Cardiac fibroblast (primary cell): ENCODE measurements at places on chromosomes 11 and 22.
A peak's percentile ranks its signal among the peaks of the same experiment; 100 is the strongest.

GRCh38 chr11:34706709-34707461 is 86.0 kb downstream of the EHF start:
- no peak for DNase-seq

GRCh38 chr22:39130892-39131855 is 21.3 kb downstream of the CBX7 start:
- peak; percentile 19 for DNase-seq

DNA sequence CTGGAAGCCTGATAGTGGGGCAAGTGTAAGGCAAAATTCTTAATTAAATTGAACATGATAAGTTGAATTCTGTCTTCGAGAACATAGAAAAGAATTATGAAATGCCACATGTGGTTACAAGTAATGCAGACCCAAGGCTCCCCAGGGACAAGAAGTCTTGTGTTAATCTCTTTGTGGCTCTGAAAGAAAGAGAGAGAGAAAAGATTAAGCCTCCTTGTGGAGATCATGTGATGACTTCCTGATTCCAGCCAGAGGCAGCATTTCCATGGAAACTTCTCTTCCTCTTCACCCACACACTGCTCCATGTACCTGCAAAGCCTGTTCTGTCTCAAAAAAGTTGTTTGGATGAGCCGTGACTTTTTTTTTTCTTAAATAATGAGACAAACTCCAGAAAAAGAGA is 1.9 kb upstream of the TYR start:
- no peak for DNase-seq

DNA sequence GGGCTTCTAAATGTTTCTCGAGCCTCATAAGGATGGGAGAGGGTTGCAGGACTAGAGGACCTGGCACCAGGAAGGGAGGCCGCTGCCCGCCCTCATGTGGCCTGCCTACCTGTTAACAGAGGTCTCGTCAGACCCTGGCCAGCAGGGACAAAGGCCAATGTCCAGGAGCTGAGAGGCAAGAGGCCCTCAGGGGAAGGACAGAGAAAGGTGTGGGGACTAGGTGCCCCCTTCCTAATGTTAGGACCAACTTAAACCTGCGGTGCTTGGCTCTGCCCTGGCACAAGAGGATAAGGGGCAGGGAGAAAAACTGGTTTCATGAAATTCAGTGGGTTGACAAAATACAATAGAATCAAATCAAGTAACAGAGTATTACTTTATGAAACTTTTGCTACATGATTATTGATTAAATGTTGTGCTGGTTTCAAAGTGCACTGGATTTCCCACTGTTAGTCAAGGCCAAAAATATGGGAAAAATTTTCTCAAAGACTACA is 20.0 kb upstream of the SYT12 start:
- no peak for DNase-seq

DNA sequence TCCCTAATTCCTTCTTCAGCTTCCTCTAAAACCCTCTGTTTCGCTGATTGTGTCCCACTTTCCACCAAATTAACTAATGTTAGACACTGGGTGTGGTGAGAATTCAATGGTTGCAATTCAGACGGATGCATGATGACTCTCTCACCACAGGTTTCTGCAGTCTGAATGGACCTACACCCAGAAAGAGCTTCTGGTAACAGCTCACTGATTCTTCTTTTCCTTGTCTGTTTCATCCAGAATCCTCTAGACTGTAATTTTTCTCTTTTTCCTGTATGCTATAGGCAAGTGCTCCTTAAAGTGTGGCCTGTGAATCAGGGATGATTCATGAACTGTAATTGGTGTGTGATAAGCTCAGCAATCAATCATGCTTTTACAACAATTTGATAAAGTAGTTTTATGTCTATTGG is 18.1 kb downstream of the MMP10 start:
- no peak for DNase-seq

GRCh38 chr11:60761436-60762190 is 4.9 kb downstream of the MS4A15 start:
- DNase-seq = no peak

GRCh38 chr11:68564261-68564660 is 103.7 kb downstream of the PPP6R3 start:
- no peak for DNase-seq

- peak; percentile 15 for DNase-seq
These were observed 398.4 kb downstream of the CNTN5 start for GRCh38 chr11:99418927-99419720.

GRCh38 chr11:107953446-107953845 is 25.2 kb downstream of the RAB39A start:
- DNase-seq = no peak

- no peak for DNase-seq
These were observed 1.2 kb upstream of the ZBTB3 start for GRCh38 chr11:62755086-62755615.

- no peak for DNase-seq
These were observed 96.1 kb upstream of the CD82 start for GRCh38 chr11:44469412-44469811.

- DNase-seq = no peak
These were observed 20.9 kb upstream of the NARS2 start for GRCh38 chr11:78595436-78596130.
